ENCODE measurements at places on chromosomes 2 and 18.

GRCh38 chr2:128773641-128774319, 455.1 kb upstream of the HS6ST1 start:
- no peak for DNase-seq

DNA sequence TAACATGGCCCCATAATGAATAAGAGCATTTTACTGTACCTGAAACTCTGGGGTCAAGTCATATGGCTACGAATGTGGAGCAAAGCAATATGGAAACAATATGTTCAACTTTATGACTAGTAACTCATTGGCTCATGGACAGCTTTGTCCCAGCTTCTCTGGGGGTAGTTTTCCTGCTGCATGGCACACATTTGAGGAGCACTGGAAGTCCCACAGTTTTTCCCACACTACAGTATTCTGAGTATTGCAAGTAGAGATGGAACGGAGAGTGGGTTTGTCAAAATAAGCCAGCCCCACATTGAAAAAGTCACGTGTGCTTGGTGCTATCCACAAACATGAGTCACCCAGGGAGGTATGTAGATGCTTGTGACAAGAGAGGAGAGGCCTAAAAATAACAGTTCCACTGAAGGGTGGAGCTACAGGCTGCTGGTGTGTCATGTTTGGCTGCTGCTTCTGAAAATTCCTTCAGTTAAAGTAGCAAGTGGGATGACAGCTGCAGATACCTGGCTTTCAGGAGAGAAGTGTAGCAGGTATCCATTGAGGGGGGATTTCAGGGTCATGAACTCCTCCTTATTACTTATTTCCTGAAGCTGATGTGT, 48.2 kb upstream of the CTAGE1 start:
- DNase-seq, result no peak

- DNase-seq, result no peak
These were observed 92.2 kb downstream of the TEX51 start for GRCh38 chr2:126990605-126991532.

GRCh38 chr18:79899609-79900445, 51.6 kb downstream of the SLC66A2 start:
- DNase-seq, result no peak

DNA sequence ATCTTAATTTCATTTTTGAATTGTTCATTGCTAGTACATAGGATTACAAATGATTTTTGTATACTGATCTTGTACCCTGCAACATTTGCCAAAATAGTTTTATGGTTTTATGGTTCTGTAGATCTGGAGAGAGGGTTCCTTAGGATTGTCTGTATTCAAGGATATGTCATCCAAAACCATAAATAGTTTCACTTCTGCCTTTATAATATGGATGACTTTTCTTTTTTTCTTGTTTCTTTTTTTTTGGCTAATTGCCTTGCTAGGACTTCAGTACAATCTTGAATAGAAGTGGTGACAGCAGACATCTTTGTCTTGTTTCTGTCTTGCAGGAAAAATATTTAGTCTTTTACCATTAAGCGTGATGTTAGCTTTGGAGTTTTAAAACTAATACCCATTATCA, 383.9 kb upstream of the HS6ST1 start:
- DNase-seq, result no peak

DNA sequence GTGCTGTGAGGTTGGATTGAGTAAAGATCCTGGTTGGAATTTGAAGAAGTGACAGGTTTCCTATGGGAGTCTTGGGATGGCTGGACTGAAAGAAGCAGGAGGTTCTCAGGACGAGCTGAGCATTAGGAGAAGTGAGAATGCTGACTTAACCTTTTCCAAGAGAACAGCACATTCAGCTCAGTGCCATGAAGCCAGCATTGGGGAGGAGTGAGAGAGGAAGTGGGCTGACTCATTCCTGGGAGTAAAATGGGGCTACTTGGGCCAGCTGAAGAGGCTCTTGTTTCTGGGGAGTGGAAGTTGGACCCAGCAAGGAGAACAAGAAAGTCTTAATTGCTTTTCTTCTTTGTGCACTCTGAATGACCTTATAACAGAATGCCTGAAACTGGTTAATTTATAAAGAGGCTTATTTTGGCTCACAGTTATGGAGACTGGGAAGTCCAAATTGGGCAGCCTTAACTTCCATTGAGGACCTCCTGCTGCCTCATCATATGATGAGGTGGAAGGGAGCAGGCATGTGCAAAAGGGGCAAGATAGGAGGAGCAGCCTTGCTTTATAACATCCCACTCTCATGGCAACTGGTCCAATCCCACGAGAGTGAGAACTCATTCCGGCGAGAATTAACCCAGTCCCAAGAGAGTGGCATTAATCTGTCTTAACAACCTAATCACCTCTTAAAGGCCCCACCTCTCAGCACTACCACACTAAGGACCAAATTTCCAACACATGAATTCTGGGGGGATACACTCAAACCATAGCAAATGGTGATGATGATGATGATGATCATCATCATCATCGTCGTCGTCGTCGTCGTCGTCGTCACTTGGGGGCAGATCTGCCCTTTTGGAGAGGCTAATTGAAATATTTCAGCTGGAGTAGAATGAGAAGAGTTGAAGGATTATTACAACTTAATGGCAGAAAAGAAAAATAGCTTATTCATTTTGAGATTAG, 26.1 kb downstream of the DGUOK start:
- no peak for DNase-seq

GRCh38 chr2:171512683-171513195, 9.5 kb upstream of the CYBRD1 start:
- DNase-seq, result no peak

GRCh38 chr2:98598781-98599428, 9.4 kb downstream of the COA5 start:
- DNase-seq, result no peak

- no peak for DNase-seq
These were observed 779.5 kb upstream of the LRRTM1 start for GRCh38 chr2:81084101-81084500.

DNA sequence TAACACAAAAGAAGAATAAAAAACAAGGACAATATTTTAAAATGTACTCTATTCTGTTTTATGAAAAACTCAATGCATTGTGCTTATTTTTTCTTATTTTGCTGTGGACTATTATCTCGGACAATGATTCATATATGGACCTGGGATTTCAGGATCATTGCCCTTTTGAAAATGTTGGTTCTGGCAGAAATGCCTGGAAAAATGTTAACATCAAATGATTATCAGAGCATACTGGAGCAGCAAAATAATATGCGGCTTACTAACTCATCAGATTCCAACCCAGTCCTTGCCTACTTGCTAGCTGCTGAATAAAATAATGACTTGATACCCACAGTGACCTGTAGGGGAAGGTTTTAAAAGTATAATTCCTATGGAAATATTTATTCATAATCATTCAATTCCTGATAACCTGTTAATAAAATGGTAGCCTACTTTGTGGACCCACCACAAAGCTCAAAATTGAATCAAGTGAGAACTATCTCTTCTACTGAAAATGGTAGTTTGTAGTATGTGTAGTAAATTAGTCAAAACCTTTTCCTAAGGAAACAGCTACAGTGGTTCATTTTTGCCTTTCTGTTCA, 117.4 kb downstream of the NEB start:
- no peak for DNase-seq

- no peak for DNase-seq
These were observed 112.1 kb downstream of the EIPR1 start for GRCh38 chr2:3265471-3265870.

GRCh38 chr2:139872032-139872431, 1091.8 kb upstream of the NXPH2 start:
- no peak for DNase-seq

- no peak for DNase-seq
These were observed 15.2 kb downstream of the TSPYL6 start for GRCh38 chr2:54240515-54241469.

DNA sequence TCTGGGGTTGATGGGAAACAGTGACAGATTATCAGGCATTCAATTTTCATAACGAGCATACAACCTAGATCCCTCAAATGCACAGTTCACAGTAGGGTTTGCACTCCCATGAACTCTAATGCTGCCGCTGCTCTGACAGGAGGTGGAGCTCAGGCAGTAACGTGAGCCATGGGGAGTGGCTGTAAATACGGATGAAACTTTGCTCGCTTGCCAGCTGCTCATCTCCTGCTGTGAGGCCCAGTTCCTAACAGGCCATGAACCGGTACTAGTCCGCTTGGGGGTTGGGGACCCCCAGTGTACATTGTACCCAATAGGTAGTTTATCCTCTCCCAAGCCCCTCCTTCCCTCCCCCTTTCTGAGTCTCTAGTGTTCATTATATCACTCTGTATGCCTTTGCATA, 94.6 kb downstream of the PTH2R start:
- peak; percentile 56 for DNase-seq

DNA sequence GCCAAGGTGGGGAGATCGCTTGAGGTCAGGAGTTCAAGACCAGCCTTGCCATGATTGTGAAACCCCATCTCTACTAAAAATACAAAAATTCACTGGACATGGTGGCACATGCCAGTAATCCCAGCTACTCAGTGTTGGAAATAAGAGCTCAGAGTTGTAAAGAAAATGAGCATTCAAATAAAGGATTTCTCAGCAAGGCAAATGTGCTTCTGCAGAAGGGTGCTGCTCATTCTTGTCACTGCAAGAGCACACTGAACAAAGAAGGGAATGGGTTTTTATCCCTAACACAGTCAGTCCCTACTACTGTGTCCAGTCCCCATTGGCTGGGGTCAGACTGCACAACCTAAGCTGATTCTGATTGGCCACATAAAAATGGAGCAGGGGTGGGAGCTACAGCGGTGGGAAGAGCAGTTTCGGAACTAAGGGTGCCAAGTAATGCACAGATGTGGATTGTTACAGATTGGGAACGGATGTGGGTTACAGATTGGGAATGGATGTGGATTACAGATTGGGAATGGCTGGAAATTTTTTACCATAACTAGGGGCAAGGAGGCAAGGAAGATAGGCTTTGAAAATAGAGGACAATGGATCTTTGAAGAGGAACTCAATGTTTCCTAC, 31.1 kb upstream of the TRAPPC8 start:
- DNase-seq, result no peak

DNA sequence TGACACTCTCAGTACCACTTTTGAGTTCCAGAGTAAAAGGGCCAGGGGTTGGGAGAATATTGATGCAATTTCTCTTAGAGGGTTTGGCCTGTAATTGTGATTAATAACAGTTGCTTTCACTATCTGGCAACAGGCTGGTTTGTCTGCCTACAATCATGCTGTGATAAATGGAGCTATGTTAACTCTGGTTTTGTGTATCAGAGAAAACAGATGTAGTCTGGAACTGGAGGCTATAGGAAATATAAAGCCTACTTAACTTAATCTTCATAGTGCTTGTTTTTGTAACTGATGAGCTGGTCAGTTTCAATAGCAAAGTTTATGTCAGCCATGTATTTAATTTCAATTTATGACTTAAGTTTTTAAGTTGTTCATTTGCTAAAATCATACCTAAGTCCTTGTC, 138.0 kb downstream of the AGPS start:
- no peak for DNase-seq

DNA sequence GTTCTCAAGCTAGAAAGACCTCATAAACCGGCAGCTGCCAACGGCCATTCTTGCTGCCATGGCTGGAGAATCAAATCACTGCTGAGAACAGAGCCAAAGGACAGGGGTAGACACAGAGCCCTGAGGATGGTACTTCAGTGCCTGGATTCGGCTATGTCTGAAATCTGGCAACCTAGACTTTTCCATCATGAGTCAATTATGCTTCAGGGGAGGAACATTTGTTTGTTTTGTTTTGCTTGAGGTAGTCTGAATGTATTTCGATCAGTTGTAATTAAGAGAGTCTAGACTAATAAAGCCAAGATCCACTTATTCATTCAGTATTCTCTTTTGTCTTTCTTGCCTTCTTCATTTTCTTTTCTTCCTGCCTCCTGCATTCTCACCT, 122.8 kb upstream of the SH3BP4 start:
- DNase-seq, result no peak

DNA sequence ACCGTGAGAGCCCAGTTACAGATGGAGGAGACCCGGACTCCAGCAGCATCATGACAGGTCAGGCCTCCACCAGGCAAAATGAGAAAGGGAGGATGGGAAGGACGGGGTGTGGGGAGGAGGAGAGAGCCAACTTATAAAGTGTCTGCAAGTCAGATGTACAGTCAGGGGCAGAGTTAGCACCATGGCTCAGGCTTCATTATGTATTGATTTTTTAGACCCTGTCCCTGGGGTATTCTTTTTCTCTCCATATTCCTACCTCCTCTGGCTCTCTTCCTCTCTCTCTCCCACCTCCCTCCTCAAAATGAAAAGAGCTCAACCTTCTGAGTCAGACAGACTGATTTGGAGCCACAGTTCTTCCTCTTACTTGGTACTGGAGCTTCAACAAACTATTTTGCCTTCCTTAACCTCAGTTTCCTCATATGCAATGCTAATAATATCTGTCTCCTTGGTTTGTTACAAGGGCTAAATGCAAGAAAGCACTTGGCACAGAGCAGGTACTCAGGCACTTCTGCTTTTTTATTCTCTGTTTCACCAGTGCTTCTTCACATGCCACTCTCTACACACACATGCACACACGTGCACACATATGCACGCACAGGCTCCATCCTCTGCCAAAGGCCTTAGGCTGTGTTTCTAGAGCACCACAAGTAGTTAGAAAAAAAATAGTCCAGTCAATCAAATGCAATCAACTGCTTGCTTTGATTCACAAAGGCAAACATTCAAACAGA, 92.3 kb upstream of the PKDCC start:
- no peak for DNase-seq

DNA sequence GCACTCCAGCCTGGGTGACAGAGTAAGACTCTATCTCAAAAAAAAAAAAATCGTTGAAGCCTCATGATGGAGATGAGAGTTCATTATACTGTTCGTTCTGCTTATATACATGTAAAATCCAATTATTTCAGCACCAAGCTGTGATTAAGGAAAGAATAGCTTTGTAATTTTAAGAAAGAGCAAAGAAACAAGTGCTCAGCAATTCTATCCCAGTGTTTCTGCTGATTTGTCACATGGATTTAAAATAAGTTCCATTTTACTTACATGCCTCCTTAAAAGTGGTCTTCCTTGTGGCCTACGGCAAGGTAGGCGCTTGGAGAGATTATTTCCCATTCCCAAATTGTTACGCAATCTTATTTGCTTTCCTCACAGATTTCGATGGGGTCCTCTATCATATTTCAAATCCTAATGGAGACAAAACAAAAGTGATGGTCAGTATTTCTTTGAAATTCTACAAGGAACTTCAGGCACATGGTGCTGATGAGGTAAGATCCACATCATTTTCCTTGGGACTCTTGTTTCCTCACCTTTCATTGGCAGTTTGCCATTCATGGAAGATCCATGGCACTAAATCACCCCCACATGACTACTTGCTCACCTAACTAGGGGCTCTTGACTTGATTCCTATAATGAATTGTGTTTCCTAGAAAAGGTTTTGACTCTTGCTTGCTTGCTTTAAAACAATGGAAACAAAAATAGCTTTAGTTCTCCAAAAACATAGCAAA, 11.5 kb downstream of the ARPC2 start:
- no peak for DNase-seq

GRCh38 chr2:26483516-26483915, 5.6 kb upstream of the OTOF start:
- DNase-seq, result no peak

DNA sequence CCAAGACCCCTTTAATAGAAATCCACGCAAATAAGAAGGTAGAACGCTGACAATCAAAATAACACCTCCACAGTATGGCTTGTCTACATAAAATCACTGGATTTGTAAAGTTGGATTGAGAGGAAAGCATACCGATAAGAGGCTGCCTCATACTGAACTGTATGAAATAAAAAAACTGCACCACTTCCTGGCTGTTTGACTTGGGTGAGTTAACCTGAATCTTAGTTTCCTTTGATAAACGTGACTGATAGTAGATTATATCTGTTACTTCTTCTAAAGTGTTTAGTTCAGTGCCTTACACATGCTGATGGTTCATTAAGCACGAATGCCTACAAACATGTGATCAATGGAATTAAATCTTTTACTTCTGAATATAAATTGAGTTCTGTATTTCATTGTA, 140.4 kb upstream of the RNF152 start:
- no peak for DNase-seq

- no peak for DNase-seq
These were observed 8.9 kb upstream of the SCG2 start for GRCh38 chr2:223611061-223611460.
